ENCODE measurements at places on chromosomes 3 and 15.
A peak's percentile ranks its signal among the peaks of the same experiment; 100 is the strongest.

DNA sequence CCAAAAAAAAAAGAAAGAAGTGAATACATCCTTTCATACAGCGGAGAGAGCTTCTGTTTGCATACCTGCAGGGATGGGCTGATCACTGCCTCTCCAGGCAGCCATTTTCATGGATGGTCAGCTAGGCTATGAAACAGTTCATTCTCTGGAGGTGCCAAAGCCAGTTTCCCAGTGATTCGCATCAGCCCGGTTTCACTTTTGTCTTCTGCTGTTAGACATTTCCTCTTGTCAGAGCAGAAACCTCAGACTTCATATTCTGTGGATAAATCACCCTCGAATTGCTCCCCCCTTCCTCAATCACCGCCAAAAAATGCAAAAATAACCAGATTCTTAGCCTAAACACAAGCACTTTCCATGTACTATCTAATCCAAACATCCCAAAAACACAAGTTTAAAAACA is 225.6 kb downstream of the ADAMTS9 start:
- DNase-seq: no peak

DNA sequence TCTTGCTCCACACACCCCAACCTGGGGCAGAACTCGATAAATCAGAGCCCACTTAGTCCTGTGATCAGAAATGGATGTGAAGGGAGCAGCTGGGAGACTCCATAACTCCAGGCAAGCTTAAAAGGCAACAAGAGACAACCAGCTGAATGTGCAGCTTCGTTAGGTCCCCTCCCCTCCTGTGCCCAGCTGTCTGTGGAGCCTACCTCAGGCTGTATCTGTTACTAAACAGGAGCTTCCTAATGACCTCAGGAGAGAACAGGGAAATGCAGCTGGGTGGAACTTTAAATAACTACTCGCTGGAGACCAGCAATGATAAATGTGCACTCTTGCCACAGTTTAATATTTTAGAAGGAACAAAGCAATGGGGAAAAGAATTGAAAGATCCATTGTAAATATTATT is 25.9 kb downstream of the SLC9A9 start:
- no peak for DNase-seq

DNA sequence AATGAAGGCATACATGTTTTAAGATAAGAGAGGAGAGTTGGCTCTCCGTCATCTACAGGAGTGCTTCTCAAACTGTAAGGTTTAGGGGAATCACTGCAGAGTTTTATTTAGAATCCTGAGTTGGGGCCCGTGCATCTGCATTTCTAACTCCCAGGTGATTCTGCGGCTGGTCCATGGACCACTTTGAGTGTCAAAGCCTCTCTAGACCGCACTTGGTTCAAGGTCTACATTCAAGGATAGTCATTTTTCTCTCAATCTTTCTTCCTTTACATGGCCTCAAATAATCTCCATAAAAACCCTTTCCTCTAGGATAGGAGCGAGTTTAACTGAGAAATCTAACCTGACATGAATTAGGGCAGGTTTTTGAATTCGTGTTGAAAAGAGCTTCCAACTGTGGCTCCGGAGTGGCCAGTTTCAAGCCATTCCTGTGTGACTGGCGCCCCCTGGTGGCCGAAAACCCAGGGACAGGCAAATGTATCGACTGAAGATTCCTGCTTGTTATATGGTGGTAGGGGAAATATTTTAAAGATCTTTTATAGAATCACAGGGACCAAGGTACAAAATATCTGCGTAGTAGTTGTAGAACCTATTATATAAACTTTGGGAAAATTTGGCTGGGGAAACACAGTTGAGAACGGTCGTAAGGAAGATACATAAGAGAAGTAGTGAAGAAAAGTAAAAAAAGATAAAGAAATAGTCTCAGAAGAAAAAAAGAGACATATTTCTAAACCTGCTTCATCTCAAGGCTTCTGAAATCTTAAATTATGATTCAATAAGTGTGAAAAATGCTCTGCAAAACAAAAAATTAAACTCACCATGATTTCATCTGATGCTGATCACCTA is 11.9 kb downstream of the GABRR3 start:
- peak; percentile 84 for DNase-seq

DNA sequence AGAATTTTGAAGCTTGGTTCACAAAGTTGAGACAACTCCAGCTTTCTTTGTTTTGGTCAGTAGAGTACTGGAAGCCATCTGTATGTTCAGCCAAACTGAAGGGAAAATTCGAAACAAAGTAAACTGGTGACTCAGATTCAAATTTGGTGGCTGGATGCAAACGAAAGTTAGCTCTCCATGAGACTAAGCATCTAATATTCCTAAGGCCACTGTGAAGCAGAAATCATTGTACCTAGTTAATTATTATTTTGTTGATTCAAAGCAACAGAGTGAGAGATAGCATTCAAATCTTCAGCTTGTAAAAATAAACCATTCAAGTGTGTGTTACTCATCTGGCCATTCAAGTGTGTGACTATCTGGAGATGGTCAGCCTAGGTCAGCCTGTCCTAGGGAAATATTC is 42.1 kb downstream of the NR2F2 start:
- no peak for DNase-seq

DNA sequence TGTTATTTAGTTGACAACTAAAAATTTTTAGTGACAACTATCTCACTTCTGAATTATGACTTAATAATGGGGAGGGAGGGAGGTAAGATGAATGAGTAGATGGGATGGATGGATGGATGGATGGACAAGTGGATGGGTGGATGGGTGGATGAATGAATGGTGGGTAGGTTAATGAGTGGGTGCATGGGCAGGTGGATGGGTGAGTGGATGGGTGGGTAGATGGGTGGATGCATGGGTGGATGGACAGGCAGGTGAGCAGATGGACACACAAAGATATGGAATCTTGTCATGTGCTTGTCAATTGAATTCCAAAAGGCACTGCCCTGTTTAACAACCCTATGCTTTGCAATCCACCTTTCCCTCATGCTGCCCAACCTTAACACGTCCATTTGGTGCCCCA is 41.5 kb downstream of the KLHL25 start:
- DNase-seq: no peak

Data from stimulated activated naive CD4-positive, alpha-beta T cell treated with Interleukin-2 at 50 U/mL for 16 hours (primary cell).